EH (cell line): ENCODE measurements at places on chromosomes 6 and 20.
A peak's percentile ranks its signal among the peaks of the same experiment; 100 is the strongest.

DNA sequence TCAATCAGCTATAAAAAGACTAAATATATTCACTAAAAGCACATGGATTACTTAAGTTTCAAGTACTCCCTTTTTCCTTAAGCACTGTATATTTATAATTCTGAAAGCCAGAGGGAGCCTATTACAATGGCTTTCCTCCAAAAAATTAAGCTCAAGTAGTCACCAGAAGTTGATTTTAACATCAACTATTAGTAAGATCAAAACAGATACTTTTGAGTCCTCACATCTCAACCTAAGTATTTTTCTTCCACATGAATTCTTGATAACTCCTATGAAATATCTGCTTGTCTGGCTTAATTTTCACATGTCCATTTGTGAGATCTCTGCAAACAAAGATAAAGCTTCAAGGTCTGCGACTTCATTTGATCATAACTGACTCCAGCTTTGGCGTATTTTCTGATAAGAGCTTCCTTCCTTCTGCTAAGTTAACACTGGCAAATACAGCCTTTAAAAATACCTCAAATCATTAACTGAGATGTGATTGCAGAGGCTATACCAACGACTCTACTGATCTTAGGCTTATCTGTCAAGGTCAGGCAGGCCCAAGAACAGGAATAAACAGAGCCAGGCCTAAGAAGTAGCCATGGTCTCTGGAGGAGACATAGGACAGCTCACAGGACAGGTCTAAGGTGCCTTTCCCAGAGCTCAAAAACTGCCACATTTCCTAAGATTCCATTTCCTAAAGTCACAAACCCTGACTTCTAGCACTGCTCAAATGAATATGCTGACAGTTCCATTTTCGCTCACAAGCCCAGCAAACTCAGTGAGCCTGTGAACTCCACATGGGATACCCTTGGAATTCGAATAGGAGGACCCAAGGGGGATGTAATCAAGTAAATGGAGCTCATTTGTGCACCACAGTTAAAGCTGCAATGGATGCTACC, 10.0 kb downstream of the SNX5 start:
- DNase-seq: peak; percentile 48

DNA sequence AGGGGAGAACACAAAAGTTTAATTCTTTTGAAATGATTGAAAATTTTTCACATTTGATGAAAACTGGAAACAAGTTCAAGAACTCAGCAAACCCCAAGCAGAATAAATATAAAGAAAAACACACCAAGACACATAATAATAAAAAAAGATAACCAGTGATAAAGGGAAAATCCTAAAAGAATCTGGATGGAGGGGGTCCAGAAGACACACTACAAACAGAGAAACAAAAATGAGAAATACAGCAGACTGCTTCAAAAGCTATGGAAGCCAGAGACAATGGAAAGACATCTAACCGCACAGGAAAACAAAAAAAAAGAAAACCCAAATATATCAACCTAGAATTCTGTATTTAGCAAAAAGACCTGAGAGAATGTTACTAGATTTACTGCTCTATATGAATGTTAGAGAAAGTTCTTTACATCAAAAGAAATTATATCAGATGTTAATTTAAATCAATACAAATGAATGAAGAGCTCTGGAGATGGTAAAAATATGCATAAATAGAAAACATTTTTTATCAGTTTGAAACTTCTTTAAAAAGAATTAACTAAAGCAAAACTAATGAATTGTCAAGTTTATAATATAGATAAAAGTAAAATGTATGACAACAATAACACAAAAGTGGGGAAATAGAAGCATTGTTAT, 310.7 kb upstream of the PREP start:
- DNase-seq: peak; percentile 21

DNA sequence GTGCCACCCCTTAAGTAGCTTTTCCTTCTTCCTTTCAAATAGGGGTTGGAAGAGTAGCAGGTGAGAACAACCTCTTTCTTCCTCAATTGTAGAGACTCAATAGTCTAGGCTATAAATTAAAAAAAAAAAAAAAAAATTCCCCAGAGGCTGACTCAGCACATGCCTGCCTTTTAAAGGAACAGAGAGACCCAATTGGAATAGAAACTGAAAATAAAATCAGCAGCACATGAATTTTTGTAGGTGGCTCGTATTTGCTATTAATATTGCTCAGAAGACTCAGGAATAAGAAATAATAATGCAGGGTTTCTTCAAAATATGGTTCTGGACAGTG, 19.3 kb downstream of the TOP1 start:
- DNase-seq: peak; percentile 56

DNA sequence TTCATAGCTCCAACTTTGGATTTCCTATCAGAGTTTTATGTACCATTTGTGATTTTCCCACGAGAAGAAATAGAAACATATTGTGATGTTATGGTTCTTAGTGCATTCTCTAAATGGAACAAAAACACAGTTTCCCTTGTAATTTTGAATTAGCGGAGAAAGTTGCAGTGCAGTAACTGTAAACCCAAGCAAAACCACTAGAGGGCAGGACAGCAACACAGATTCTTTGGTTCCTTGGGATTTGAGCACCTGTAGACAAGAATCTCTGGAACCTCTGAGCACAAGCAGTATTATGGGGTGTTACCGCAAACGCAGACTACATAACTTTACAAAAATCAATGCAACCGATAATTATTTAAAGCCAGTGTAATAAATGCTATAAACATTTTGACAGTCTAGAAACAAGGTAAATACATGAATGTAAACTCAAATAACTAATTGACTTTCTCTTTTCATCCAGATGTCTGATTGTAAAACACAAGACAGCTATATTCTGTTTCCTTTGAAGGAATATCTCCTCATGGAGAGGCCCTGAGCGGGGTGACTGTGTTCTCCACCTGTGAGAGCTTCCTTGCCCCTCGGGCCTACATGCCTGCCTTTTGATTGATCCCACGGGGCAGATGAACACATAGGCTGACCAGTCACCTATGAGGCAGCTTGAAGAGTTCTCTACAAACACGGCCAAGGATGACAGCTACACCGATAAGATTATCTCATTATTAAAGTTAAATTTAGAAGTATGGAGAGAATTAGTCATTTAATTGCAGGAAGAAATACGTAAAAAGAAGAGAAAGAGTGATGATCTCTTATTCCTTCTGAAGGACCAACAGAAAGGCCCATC, 67.5 kb upstream of the COL21A1 start:
- peak; percentile 43 for DNase-seq

- DNase-seq: peak; percentile 99
These were observed 539.4 kb upstream of the JARID2 start for GRCh38 chr6:14706378-14706929.

DNA sequence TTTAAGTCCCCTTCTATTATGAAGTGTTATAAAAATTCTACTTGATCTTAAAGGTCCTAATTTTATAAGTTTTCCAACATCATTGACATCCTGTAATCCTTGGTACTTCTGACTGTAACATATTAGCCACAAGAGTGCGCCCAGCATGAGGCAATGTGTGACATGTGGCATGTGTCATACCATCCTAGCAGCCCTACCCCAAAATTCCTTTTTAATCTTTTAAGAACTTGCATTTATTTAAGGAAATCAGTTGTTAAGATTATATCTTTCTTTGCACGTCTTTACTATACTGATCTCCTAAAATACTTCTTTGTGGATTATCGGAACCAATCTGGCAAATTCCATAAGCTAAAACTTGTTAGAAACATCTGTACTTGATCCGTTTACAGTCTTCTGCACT, 167.1 kb upstream of the SLC24A3 start:
- no peak for DNase-seq
